IMR-90 (cell line): ENCODE measurements at places on chromosomes 2 and 18. TPM values are rescaled to one million over a fixed set of nuclear protein-coding genes. Genes with fewer than 3 reads are reported as not detected.
A peak's percentile ranks its signal among the peaks of the same experiment; 100 is the strongest.

DNA sequence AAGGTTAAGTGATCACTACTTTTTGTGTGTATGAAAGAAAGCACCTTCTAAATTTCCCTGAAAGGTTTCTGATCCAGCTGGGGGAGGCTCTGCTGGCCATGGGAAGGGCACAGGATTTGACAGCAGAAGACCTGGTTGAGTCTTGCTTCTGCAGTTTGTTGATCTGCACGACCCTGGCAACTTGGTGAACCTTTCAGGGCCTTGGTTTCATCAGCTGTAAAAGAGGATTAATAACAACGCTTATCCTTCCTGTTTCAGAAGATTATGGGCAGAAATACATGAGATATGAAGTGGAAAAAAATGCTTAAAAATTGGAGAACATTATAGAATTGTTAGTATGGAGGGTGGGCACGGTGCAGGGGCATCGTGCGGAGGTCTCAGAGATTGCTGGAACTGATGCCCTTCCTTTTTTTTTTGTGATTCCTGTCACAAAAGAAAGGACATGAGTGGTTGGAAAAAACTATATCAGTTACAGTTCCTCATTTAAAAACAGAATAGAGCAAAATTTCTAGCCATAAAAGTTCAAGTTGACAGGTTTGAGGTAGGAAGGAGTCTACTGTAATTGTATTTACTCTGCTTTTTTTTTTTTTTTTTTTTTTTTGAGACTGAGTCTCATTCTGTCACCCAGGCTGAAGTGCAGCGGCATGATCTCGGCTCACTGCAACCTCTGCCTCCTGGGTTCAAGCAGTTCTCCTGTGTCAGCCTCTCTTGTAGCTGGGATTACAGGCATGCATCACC lies 47.4 kb downstream of the MFSD6 start:
- no peak for DNase-seq
- H3K27ac ChIP-seq = no peak overlapping the region
- peaks cover 2% of the 10 kb centered on the region for H3K4me1 ChIP-seq
- no peaks in the 10 kb centered on the region for H3K27me3 ChIP-seq
- no peaks in the 10 kb centered on the region for H3K36me3 ChIP-seq
- H3K4me3 ChIP-seq = no peak overlapping the region

GRCh38 chr2:103960129-103960513 lies 893.8 kb upstream of the POU3F3 start:
- H3K4me1 ChIP-seq = no peaks in the 10 kb centered on the region
- H3K27ac ChIP-seq = no peak overlapping the region
- H3K36me3 ChIP-seq = no peaks in the 10 kb centered on the region
- H3K4me3 ChIP-seq = no peak overlapping the region
- no peaks in the 10 kb centered on the region for H3K27me3 ChIP-seq

DNA sequence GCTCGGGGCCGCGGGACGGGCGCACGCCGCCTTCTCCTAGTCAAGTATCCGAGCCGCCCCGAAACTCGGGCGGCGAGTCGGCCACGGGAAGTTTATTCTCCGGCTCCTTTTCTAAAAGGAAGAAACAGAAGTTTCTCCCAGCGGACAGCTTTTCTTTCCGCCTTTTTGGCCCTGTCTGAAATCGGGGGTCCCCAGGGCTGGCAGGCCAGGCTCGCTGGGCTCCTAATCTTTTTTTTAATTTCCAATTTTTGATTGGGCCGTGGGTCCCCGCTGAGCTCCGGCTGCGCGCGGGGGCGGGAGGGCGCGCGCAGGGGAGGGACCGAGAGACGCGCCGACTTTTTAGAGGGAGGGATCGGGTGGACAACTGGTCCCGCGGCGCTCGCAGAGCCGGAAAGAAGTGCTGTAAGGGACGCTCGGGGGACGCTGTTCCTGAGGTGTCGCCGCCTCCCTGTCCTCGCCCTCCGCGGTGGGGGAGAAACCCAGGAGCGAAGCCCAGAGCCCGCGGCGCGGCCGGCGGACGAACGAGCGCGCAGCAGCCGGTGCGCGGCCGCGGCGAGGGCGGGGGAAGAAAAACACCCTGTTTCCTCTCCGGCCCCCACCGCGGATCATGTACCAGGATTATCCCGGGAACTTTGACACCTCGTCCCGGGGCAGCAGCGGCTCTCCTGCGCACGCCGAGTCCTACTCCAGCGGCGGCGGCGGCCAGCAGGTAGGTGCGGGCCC lies 617 bp downstream of the FOSL2 start:
- H3K36me3 ChIP-seq = peaks cover 14% of the 10 kb centered on the region; the same call in 1 of the 2 replicates
- peaks cover 14% of the 10 kb centered on the region for H3K4me1 ChIP-seq
- H3K4me3 ChIP-seq = peak overlapping the region; percentile 91
- no peaks in the 10 kb centered on the region for H3K27me3 ChIP-seq
- peak; percentile 68 for DNase-seq

DNA sequence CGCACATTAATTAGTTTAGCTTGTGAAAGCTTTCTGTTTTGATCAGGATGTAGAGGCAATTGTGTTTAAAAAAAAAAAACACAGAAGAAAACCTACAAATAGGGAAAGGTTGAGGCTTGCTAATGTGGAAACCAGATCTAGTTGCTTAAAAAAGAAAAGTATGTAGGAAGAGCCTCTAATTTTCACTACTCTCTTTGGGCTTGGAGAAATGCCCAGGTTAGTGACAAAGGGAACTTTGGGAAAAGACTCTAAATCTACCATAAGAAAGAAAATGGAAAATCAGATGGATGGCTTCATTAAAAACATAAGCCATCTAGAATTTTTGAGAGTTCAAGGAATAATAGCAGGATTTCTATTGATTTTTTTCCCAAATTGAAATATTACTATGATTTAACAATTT lies 47.3 kb upstream of the SLC38A11 start:
- DNase-seq = no peak
- H3K27ac ChIP-seq = no peak overlapping the region
- no peaks in the 10 kb centered on the region for H3K36me3 ChIP-seq
- H3K4me1 ChIP-seq = no peaks in the 10 kb centered on the region
- no peak overlapping the region for H3K4me3 ChIP-seq

DNA sequence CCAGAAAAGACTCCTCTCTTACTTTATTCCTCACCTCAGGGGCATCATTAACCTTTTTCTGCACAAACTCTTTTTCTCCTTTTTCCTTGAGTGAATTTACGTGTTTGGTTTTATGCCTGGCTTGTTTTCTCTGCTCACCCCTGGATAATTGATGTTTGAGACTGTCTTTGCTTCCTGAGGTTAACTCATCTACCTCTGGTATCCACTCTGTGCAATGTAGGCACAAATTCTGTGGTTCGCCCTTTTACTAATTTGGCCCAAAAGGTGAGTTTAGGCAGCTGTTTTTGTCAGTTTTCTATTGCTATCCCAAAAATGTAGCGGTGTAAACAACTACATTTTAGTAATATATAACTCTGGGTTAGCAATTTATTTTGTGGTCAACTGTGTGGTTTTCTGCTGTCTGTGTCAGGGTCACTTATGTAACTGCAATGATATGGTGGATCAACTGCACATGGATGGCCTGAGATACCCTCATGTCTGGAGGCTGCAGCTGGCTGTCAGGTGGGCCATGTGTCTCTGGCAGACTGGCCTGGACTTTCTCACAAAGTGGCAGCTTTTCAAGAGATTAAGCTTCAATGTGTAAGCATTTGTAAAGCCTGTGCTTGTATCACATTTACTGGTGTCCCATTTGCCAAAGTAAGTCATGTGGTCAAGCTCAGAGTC lies 329.7 kb downstream of the FSIP2 start:
- DNase-seq = no peak
- no peaks in the 10 kb centered on the region for H3K27me3 ChIP-seq
- H3K27ac ChIP-seq = no peak overlapping the region
- H3K4me1 ChIP-seq = no peaks in the 10 kb centered on the region

DNA sequence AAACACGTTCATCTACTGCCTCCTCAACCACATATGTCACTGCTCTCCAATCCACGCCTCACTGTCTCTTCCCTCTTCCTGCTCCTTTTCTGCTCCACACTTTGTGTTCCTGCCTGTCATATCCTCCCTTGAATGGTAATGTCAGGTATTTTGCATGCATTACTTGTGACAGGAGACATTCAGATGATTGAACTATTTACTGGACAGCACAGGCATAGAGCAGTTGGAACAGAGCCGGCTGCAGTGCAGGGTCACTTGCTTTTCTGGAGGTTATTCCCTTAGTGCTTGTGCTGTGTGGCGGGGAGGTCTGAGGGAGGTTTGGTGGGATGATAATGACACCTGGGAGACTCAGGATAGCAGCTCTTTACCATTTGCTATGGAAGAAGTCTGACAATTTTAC lies 93.8 kb downstream of the LTBP1 start:
- DNase-seq = no peak
- no peak overlapping the region for H3K4me3 ChIP-seq
- H3K36me3 ChIP-seq = peaks cover 5% of the 10 kb centered on the region; the same call in 1 of the 2 replicates
- peaks cover 3% of the 10 kb centered on the region for H3K4me1 ChIP-seq
- no peak overlapping the region for H3K27ac ChIP-seq
- no peaks in the 10 kb centered on the region for H3K27me3 ChIP-seq

GRCh38 chr2:143192106-143192505 lies 62.9 kb downstream of the ARHGAP15 start:
- no peak for DNase-seq
- no peak overlapping the region for H3K27ac ChIP-seq
- no peaks in the 10 kb centered on the region for H3K36me3 ChIP-seq
- no peaks in the 10 kb centered on the region; the same call in 1 of the 2 replicates for H3K27me3 ChIP-seq

GRCh38 chr2:233351423-233351822 lies 2.9 kb upstream of the DGKD start:
- no peak for DNase-seq
- H3K4me1 ChIP-seq = peaks cover 8% of the 10 kb centered on the region
- H3K36me3 ChIP-seq = no peaks in the 10 kb centered on the region
- H3K4me3 ChIP-seq = no peak overlapping the region
- peaks cover 17% of the 10 kb centered on the region for H3K27me3 ChIP-seq

GRCh38 chr2:98412751-98413458 lies 31.8 kb upstream of the INPP4A start:
- DNase-seq = peak; percentile 55
- H3K27me3 ChIP-seq = peaks cover 2% of the 10 kb centered on the region
- H3K36me3 ChIP-seq = no peaks in the 10 kb centered on the region
- H3K4me1 ChIP-seq = no peaks in the 10 kb centered on the region

- peaks cover 5% of the 10 kb centered on the region for H3K4me1 ChIP-seq
- no peaks in the 10 kb centered on the region for H3K27me3 ChIP-seq
- H3K36me3 ChIP-seq = no peaks in the 10 kb centered on the region
- no peak overlapping the region for H3K27ac ChIP-seq
- no peak overlapping the region for H3K4me3 ChIP-seq
Measured at GRCh38 chr2:227482638-227483340, 10.8 kb downstream of the AGFG1 start.

DNA sequence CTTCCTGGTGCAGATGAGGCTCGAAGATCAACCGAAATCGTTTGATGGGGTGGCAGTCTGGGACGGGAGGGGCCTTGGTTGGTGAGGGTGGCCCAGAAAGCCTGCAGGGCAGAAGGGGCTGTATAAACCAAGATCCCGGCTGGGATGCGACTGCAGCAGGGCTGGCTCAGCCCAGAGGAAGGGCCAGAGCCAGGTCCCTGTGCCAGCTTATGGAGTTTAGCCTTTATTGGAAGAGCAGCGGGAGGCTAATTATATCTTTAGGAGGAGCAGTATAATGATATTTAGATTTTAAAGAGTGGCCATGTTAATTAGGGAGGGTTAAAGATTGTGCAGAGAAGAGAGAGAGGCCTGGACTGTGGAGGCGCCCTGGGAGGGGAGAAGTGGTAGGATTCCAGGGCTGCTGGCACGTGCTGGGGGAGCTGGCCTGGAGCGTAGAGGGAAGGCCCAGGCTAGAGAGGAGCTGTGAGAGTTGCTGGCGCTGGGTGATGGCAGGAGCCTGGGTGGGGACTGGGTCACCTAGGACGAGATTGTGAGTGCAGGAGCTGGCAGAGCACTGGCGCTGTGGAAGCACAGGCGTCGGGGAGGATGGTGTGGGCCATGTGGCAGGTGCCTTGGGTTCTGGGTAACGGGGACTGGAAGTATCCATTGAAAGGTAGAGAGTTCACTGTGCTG lies 25.1 kb downstream of the TRAF3IP1 start:
- no peak for DNase-seq
- no peaks in the 10 kb centered on the region for H3K4me1 ChIP-seq
- H3K36me3 ChIP-seq = peaks cover 11% of the 10 kb centered on the region
- no peaks in the 10 kb centered on the region for H3K27me3 ChIP-seq
- H3K27ac ChIP-seq = no peak overlapping the region

- H3K4me1 ChIP-seq = no peaks in the 10 kb centered on the region
- H3K4me3 ChIP-seq = no peak overlapping the region
- DNase-seq = peak; percentile 8
- no peak overlapping the region for H3K27ac ChIP-seq
- no peaks in the 10 kb centered on the region for H3K27me3 ChIP-seq
Measured at GRCh38 chr2:56531668-56532420, 348.1 kb downstream of the CCDC85A start.

DNA sequence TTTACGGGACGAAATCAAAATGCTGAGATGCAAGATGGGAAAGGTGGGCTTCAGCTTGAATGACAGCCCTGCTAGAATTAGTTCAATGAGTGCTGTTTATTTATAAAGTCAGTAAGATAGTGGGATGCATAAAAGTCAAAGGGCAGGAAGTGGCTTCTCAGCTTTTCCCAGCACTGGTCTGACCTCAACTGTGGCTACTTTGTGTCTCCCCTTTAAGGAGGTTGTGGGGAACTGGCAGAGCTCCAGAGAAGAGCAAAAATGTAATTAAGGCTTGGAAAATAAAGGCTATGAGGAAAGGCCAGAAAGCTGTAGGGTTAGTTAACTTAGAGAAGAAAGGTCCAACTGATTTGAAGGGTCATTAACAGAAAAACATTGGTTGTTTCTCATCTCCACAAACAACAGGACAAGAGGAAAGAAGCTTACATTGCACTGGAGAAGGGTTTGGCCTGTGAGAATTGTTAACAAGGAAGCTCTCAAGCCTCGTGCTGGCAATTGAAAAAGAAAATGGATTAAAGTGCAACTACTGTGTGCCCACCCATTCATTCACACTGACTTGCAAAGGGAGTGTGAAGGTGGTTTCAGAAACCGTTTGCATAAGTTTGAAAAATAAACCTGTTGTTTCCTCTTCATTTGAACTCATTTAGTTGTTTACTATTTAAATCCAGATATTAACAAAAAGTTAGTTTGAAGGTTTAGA lies 68.8 kb upstream of the CD28 start:
- DNase-seq = no peak
- no peaks in the 10 kb centered on the region for H3K27me3 ChIP-seq
- H3K27ac ChIP-seq = 0 out of 2 replicates have a peak overlapping the region, but pooled peaks have one; percentile 33

- no peaks in the 10 kb centered on the region for H3K4me1 ChIP-seq
- no peak overlapping the region for H3K27ac ChIP-seq
- no peak overlapping the region for H3K4me3 ChIP-seq
- no peaks in the 10 kb centered on the region for H3K27me3 ChIP-seq
Measured at GRCh38 chr18:64100116-64100922, 48.6 kb downstream of the LINC00305 start.

SERPINB4 gene
- total RNA-seq = not detected in 2 replicates

POTEF gene
- total RNA-seq = not detected in 2 replicates

CD8B gene
- not detected in 2 replicates for total RNA-seq

ANO7 gene
- 0.36 and 0.56 TPM in 2 replicates for total RNA-seq

HOXD8 gene
- not detected in 2 replicates for total RNA-seq

SLC11A1 gene
- total RNA-seq = under 0.01 TPM in 2 replicates

STEAP3 gene
- 18.9 and 19.4 TPM in 2 replicates for total RNA-seq

XPO1 gene
- total RNA-seq = 104 and 192 TPM in 2 replicates
